Lung (tissue), 17 donors: ENCODE measurements at places on chromosomes 16 and 17. TPM values are rescaled to one million over a fixed set of nuclear protein-coding genes. Genes with fewer than 3 reads are reported as not detected.
A peak's percentile ranks its signal among the peaks of the same experiment; 100 is the strongest.

DNA sequence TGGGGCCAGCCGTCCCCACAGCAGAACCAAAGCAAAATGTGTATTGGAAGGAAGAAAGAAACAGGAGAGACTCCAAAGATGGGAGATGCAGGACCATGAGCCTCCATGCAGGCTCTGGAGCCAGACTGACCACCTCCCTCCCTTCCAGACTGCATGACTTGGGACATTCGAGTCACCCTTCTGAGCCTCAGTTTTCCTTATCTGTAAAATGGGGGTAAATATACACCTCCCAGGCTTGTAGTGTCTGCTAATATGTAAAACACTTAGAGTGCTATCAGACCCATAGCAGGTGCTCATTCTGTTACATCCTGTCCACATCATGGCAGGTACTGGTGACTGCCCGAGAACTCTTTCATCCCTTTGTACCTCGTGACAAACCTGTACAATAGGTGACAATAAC lies 370.8 kb downstream of the SNX29 start:
- H3K36me3 ChIP-seq = no peaks in the 10 kb centered on the region
- no peak for DNase-seq
- H3K4me3 ChIP-seq = no peak overlapping the region

- no peaks in the 10 kb centered on the region for H3K4me1 ChIP-seq
- peaks cover 4% of the 10 kb centered on the region for H3K27me3 ChIP-seq
- H3K36me3 ChIP-seq = peaks cover 7% of the 10 kb centered on the region
- peak; percentile 84 for DNase-seq
- peak overlapping the region; percentile 62 for H3K27ac ChIP-seq
Measured at GRCh38 chr16:66406534-66407221, 20.4 kb upstream of the BEAN1 start.

GRCh38 chr16:64947651-64948050 lies 174.2 kb downstream of the CDH11 start:
- H3K4me3 ChIP-seq = no peak overlapping the region
- H3K36me3 ChIP-seq = no peaks in the 10 kb centered on the region
- H3K4me1 ChIP-seq = no peaks in the 10 kb centered on the region
- DNase-seq = no peak
- no peak overlapping the region for H3K27ac ChIP-seq

The FOXC2 gene
- 2.7 TPM for total RNA-seq

DNA sequence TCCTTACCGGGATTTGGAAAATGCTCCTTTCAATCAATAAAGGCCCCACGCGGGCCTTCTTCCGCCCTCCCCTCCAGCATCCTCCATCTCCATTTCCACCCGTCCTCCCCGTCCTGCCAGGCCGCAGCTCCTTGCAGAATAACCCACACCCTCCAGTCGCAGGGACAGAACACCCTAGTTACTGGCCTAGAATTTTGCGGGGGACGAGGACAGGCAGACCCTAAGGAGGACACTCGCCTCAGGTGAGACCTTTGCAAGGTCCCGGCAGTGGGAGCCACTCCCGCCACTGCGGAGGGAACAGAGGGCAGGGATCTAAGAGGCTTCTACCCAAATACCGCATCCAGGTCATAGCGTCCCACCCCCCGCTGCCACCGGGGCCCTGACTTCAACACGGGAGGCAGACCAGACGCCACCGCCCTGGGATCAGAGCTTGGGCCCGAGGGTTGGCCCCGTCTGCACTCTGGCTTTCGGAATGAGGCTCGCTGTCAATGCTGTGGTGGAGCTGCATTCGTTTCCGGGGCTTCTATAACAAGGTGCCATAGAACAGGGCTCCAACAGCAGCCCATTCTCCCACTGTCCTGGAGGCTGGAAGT lies 26.8 kb downstream of the SLC25A10 start:
- H3K4me3 ChIP-seq = no peak overlapping the region
- no peak overlapping the region for H3K27ac ChIP-seq
- H3K27me3 ChIP-seq = peaks cover 4% of the 10 kb centered on the region
- no peaks in the 10 kb centered on the region for H3K36me3 ChIP-seq
- H3K4me1 ChIP-seq = peaks cover 4% of the 10 kb centered on the region
- no peak for DNase-seq

The HSD17B2 gene
- 3.3 TPM for total RNA-seq
